ENCODE measurements at places on chromosomes 4 and X. TPM values are rescaled to one million over a fixed set of nuclear protein-coding genes. Genes with fewer than 3 reads are reported as not detected.

The PAPSS1 gene
- 32.0 TPM for total RNA-seq

DNA sequence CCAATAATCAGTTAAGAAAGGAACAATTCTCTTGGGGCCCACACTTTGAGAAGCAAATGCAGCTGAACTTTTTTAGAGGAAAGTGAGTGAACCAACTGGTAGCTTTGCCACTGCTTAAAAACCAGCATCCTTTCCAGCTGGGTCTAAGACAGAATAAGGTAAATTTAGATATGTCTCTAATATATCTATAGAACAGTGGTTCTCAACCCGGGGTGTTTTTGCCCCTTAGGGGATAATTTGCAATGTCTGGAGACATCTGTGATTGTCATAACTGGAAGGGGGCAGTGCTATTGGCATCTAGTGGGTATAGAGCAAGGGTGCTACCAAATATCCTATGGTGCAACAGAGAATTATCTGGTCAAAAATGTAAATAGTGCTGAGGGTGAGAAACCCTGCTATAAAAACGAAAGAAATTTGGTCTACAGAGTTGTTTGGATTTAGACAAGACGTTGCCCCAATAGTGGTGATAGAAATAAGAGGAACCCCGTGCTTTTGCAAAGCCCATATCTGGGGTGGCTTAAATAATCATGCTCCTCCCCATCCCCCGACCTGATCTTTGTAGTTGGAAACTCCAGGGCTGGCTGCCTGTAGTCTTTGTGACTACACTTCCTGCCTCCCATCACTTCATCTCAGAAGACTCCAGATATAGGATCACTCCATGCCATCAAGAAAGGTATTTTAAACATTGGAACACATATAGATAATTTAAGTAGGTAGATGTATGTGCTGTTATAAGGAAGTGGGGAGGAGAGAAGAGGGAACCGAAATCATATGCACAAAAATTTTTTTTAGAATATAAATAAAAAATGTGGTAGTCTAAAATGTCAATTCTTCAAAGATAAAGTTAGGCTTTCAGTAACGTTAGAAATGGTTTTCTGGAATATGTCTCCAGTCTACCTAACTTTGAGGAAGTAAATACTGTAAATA lies at the start of gene TLR7:
Gene TLR7 (plus strand): TSS at position 622 of the 927 bp plus-strand sequence. CDS start 507 bp downstream, outside the sequence.
- no peaks in the 10 kb centered on the region for H3K27me3 ChIP-seq
- no peaks in the 10 kb centered on the region for H3K36me3 ChIP-seq
- no peak within 1 kb of the TSS for H3K27ac ChIP-seq
- DNase-seq = no peak
- H3K4me3 ChIP-seq = no peak within 1 kb of the TSS

The USP38 gene
- 30.9 TPM for total RNA-seq

The TAF7L gene
- not detected for total RNA-seq

The FRAS1 gene
- total RNA-seq = not detected

- H3K36me3 ChIP-seq = no peaks in the 10 kb centered on the region
- no peaks in the 10 kb centered on the region for H3K4me1 ChIP-seq
- H3K27me3 ChIP-seq = no peaks in the 10 kb centered on the region
- H3K27ac ChIP-seq = no peak overlapping the region
- no peak for DNase-seq
Measured at GRCh38 chr4:19657856-19658255, 593.8 kb upstream of the SLIT2 start.

DNA sequence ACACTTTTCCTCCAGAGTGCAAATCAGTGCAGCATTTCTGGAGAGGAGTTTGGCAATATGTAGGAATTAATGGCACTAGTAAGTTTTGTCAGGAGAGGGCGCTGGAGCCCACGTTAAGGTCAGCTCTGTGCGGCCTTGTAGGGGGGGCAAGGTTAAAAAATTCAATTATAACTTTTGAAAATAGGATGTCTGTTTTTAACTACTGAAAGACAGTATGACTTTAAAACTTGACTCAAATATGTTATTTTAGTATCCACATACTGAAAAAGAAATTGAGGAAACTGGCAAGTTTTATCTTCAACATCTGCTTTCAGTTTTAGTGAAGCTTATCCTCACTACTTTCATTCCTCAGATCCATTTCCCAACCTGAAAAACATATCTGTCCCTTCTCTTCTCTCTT lies 30.9 kb upstream of the HSD17B13 start:
- H3K27me3 ChIP-seq = no peaks in the 10 kb centered on the region
- DNase-seq = no peak
- H3K27ac ChIP-seq = no peak overlapping the region
- peaks cover 5% of the 10 kb centered on the region for H3K4me1 ChIP-seq
- peaks cover 16% of the 10 kb centered on the region for H3K36me3 ChIP-seq

- H3K4me1 ChIP-seq = no peaks in the 10 kb centered on the region
- H3K36me3 ChIP-seq = no peaks in the 10 kb centered on the region
- no peaks in the 10 kb centered on the region for H3K27me3 ChIP-seq
- DNase-seq = no peak
- no peak overlapping the region for H3K27ac ChIP-seq
- H3K4me3 ChIP-seq = no peak overlapping the region
Measured at GRCh38 chr4:181970366-181970765, 272.8 kb upstream of the TENM3 start.

The ADH7 gene
- total RNA-seq = not detected

Measured in activated CD8-positive, alpha-beta memory T cell treated with anti-CD3 and anti-CD28 coated beads, Interleukin-2, amount 10 ng/mL, durations not matched to agents 7 days and 5 days (primary cell).